HS-5 (cell line): ENCODE measurements at places on chromosomes 1 and 21.

GRCh38 chr21:38766987-38767722 lies 38.6 kb upstream of the ETS2 start:
- no peak for DNase-seq

- DNase-seq: no peak
These were observed 5.2 kb downstream of the OLIG1 start for GRCh38 chr21:33075128-33075527.

DNA sequence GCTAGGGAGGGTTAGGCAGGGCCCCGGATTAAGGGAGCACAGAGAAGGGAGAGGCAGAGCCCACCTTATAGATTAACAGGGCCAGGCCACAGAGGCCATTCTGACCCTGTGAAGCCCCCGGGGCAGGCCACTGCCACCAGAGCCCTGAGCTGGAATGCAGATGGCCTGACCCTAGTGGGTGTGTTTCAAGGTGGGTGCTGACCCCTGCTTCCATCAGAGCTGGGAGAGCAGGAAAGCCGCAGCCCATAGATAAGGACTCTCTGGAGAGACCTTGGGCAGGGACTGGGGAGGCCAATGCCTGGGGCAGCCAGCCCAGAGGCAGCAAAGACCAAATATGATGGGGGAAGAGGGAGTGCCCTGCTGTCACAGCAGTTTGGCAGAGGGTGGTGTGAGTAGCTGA lies 35.9 kb downstream of the NCMAP start:
- no peak for DNase-seq

DNA sequence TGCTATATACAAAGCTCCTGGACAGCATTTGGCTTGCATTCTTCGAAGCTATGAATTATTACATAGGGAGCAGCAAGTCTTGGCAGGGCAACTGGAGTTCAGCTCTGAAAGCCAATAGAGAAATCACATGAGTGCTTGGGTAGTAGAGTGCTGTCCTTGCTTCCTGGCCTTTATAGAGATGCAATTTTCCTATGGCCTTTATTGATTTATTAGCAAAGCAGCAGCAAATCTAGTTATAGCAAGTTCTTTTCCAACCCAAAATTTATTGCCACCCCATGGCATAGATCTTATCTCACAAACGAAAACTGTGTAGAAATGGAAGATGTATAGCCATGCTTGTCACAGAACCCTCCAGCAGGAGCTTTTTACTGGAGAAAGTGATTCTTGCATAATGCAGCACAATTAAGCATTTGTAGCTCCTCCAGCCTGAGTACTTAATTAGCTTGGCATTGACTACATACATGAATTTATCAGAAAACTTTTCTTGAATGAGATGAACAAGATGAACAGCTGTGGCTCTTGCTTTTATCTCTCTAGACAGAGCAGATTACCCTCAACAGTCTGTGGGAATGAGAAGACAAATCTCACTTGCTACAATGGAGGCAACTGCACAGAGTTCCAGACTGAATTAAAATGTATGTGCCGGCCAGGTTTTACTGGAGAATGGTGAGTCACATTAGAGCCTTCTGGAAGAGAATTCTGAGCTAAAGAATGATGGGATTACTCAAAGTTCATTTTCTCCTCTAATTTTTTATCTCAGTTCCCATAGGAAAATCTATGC lies 170.1 kb downstream of the CRB1 start:
- no peak for DNase-seq

GRCh38 chr1:228891272-228892034 lies 156.2 kb downstream of the RHOU start:
- no peak for DNase-seq

DNA sequence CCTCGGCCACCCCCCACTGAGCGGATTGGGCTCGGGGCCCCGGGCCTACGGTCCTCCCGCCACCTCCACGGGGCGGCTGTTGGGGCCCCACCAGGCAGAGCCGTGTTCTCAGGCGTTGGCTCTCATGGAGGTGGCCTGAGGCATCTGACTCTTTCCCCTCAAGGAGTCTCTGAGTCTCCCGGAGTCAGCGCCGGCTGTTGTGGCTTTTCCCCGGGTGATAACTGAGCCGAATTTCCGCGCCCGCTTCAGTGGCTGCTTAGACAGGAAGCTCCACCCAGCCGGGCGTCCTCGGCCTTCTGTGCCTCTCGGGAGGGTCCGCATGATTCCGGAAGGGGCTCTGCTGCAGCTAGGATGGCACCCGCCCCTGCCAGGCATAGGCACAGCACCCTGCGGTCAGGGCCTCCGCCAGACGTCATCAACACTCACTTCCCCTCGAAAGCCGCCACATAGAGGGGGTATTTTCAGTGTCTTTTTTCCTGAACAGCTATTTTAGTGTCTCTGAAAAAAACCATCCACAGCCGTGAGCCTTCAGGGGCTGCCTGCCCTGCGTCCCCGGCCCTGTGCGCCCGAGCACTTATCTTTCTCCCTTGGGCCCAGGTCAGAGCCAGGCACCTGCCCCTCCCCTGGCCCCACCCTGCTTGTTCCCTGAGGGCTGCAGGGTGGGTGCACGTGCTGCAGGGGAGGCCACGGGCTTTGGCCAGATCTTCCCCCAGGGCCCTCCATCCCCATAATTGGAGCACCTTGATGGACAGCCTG lies 72.9 kb downstream of the SKI start:
- DNase-seq: no peak

- DNase-seq: no peak
These were observed 15.1 kb downstream of the MAB21L3 start for GRCh38 chr1:116126281-116126680.

- peak; percentile 93 for DNase-seq
These were observed 8.9 kb downstream of the MAP1LC3C start for GRCh38 chr1:241990040-241990439.
